Stimulated activated CD4-positive, alpha-beta T cell treated with anti-CD3 and anti-CD28 coated beads, Interleukin-2, amount 100 ng/mL, for 48 hours (primary cell): ENCODE measurements at places on chromosomes 3 and 15.

- no peak for DNase-seq
Measured at GRCh38 chr15:93989440-93989998, 241.8 kb upstream of the MCTP2 start.

GRCh38 chr3:148187296-148187695 lies 510.4 kb upstream of the AGTR1 start:
- no peak for DNase-seq

GRCh38 chr15:71355268-71355667 lies 240.0 kb downstream of the THSD4 start:
- DNase-seq, result no peak

- DNase-seq, result peak; percentile 38
Measured at GRCh38 chr3:14598143-14598569, 53.4 kb upstream of the CCDC174 start.

DNA sequence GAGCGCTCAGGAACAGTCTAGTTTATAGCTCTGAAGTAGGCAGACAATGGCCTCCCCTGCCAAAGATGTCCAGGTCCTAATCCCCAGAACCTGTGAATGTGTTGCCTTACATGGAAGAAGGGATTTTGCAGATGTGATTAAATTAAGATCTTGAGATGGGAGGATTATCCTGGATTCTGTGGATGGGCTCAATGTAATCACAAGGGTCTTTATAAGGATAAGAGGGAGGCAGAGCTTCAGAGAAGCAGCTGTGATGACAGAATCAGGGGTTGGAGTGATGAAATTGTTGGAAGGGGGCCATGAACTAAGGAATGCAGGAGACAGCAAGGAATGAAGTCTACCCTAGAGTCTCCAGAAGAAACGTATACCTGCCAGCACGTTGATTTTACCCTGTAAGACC lies 14.0 kb upstream of the GK5 start:
- no peak for DNase-seq

DNA sequence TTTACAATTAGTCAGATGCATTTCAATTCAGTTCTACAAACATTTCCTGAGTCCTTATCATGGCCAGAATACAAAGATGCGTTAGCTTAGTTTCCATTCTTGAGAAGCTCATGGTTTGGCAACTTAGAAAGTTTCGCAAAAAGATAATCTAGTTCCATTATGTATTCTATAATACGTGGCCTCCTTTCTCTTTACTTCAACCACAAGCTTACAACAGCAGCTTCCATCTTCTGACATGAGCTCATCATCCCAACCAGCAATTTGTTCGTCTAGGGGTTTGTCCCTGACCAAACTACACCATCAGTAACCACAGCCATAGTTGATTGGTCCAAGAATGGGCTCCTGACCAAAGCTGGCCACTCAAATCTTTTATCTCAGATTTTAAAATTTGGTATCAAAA lies 267.6 kb upstream of the TBC1D5 start:
- no peak for DNase-seq

DNA sequence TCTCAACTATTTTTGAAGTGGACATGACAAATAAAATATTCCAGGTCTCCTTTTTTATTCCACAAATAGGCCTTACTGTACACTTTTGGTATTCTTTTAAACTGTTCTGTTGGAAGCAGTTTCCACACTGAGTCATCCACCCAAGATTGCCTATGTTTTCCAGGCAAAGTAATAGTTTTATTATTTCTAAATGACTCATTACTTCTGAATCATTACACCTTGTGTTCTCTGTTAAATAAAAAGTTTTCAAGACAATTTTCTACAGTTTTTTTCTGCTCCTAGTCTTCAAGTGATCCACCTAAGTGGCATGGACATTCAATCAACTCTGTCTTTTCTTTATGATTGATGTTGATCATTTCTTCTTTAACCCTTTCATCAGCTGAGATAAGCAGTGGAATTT lies 26.5 kb downstream of the PPP2R3A start:
- DNase-seq, result no peak

DNA sequence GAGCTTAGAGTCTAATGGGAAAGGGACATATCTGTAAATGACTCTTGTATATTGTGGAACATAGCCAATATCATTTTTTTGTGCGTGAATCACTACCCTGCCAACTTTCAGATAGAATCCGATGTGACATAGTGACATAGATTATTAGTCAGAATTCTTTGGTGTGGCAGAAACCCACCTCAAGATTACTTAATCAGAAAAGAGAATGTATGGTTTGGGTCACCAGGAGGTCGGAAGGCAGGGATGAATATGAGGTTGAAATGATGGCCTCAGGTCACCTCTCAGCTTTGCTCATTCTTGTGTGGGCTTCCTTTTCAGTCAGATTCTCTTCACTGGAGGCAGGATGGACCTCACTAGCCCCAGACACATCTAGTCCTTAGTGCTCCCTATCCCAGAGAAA lies 41.4 kb downstream of the SNAPC5 start:
- DNase-seq, result no peak

DNA sequence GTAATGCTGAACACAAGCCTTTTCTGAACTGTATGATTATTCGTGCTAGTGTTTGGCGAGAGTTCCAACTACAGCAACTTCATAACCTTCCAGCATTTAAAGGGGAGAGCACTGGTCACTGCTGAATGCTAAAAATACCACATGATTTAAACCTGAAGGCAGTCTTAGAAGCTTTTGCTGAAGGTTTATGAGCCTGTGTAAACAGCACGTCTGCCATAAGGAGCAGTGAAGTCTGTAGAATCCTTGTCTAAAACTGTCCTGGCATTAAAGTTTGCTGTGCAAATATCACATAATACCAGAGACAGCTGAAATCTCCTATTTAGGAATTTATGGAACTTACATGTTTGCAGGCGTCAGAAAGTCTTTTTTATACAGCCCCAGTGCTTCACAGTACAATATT lies 5.9 kb downstream of the SATB1 start:
- no peak for DNase-seq

GRCh38 chr3:45616158-45616557 lies 21.6 kb downstream of the LIMD1 start:
- DNase-seq, result no peak

DNA sequence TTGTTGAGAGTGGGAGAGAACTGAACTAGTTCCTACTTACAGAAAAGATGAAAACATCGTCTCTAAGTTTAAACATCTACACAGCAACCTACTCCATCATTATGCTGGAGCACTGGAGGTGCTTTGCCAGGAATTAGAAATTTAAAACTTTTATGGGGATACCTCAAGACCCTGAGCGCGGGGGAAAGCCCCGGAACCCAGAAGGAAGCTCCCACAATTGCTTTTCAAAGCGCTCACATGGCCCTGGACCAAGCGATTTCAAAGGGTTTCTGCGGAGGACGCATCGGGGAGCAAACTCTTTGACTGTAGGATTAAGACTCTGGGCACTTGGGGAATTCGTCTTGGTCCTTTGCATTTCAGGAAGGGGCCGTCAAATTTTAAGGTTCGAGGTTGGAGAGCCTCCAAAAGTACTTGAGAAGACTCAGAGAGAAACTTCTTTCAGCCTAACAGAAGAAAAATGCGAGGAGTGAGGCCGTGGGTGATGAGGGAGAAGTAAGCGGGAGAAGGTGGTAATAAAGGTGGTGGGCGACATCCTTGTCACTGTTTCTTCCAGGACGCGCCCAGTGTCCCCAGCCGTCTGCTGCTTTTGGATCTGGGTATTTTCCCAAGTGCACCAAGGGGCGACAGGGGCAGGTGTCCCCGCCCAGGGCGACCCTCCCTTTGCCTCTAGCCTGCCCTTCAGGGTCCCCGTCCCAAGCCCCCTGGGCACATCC lies 591 bp downstream of the PROK2 start:
- DNase-seq, result no peak
